ENCODE measurements at places on chromosomes 7 and 10.

DNA sequence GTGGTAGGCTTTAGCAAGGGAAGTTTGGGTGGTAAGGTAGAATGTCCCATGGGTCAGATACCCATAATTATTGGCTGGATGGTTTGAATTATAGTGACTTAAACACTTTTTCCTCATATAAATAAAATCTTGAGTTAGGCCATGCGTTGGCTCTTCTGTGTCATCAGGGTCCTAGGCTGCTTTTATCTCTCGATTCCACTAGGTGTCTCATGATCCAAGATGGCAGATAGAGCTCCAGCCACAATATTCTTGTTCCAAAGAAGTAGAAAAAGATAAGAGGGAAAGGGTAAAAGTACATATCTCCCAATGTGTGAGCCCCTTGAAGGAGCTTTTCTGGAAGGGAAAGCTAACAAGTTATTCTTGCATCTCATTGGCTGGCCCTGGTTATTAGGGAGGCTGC, 144.7 kb downstream of the GRK5 start:
- DNase-seq = no peak

- no peak for DNase-seq
Measured at GRCh38 chr10:23157691-23158369, 34.3 kb upstream of the PTF1A start.

DNA sequence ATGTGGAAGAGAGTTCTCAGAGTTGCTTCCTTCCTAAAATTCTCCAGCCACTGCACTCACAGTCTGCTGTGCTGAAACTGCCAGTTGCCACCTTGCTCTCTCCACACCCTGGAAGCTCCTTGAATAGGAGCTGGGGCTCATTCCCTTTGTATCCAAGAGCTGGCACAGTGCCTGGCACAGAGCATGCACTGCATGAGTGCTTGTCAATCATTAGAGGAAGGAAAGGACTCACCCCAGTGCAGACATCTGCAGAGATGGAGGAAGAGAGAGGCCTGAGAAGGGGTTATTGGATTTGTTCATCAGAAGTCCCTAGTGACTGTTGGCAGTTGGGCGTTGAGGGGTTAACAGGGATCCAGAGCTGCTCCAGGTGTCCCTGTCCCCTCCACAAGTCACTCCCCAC, 41.7 kb upstream of the DUSP5 start:
- no peak for DNase-seq

GRCh38 chr7:86920154-86920553, 139.3 kb downstream of the ELAPOR2 start:
- DNase-seq = no peak

DNA sequence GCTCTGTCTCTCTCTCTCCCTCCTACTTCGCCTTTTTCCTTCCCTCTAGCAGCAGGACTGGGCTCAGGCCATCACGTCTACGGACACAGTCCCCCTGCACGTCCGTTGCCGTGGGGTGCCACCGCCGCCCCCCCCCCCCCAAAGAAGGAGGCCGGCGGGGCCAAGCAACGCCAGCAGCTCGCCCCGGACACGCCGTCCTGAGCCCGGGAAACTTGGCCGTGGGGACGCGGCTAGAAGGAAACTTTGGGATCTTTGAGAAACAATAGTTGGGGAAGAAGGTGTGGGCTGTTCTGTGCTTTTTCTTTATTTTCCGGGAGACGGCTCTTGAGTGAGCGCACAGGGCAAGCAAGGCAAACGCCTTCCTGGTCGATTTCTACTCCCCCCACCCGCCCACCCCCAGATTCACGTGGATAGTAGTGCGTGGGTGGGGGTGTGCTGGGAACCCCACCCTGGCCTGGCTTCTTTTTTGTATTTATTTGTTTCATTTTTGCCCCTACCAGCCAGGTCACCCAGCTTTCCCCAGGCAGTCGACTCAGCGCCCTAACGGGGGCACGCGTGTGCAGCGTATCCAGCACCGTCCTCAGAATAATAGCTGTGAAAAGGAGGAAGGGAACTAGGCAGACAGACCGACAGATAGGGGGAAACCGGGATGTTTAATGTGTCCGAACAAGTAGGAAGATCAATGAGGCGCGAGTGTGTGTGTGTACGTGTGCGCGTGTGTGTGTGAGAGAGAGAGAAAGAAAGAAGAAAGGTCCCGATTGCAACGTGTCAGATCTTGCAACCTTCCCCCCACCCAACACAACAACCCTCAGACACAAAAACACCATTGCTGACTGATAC, 1.4 kb downstream of the MXI1 start:
- peak; percentile 23 for DNase-seq

GRCh38 chr10:60569681-60570080, 180.0 kb upstream of the ANK3 start:
- DNase-seq = no peak

GRCh38 chr10:101346177-101346576, 7.8 kb upstream of the BTRC start:
- DNase-seq = no peak

- no peak for DNase-seq
Measured at GRCh38 chr7:106047818-106048705, 64.0 kb downstream of the SYPL1 start.

- no peak for DNase-seq
Measured at GRCh38 chr10:68082872-68083271, 7.8 kb upstream of the HERC4 start.

All from stimulated activated naive CD8-positive, alpha-beta T cell treated with anti-CD3 and anti-CD28 coated beads, Interleukin-15, amount 100 ng/mL, for 72 hours (primary cell).